ENCODE measurements at places on chromosomes 12 and 14.

DNA sequence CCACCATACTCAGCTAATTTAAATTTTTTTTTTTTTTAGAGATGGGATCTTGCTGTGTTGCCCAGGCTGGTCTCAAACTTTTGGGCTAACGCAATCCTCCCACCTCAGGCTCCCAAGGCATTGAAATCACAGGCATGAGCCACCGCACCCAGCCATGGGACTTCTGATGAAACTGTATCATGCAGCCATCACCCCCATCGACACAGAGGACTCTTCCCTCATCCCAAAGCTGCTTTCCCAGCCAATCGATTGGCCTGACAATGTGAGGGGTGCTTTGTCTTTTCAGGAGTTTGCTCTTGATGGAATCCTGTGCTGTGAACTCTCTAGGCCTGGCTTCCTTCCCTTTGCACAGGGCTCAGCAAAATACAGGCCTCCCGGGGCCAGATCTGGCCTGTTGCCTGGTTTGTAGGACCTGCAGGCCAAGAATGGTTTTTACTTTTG, 59.6 kb upstream of the NCOR2 start:
- DNase-seq = no peak

DNA sequence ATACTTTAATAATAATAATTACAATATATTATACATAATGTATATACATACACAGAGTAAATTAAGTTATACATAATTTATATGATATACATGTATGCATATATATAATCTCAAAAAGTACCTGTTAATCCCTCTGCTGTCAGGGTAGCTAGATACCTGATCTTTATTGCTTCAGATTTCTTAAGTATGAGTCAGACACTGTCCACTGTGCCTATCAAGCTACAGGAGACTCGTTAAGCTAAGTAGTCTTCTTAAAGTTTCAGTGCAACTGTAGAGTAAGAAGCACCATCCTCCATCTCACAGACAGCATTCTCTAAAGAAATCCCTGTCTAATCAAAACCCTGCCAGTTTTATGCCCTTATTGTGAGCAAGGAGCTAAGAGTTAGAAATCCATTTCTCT, 428.7 kb downstream of the RERGL start:
- no peak for DNase-seq

GRCh38 chr14:55968741-55969140, 149.5 kb upstream of the PELI2 start:
- no peak for DNase-seq

DNA sequence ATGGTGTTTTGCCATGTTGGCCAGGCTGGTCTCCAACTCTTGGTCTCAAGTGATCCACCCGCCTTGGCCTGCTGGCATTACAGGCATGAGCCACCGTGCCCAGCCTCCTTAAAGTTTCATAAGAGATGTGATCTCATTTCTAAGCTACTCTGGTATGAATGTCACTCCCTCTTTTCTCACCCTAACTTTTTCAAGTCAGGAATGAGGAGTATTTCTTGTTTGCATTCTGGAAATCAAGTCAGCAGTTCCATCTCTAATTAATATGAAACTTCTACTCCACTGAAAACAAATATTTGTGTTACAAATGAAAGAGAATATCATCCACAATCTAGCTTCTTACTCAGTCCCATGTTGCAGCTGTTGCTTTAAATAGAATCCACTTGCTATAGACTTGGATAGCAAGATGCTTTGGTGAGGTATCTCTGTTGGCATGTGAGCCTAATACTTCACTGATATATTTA, 61.3 kb downstream of the ARF6 start:
- DNase-seq = no peak

DNA sequence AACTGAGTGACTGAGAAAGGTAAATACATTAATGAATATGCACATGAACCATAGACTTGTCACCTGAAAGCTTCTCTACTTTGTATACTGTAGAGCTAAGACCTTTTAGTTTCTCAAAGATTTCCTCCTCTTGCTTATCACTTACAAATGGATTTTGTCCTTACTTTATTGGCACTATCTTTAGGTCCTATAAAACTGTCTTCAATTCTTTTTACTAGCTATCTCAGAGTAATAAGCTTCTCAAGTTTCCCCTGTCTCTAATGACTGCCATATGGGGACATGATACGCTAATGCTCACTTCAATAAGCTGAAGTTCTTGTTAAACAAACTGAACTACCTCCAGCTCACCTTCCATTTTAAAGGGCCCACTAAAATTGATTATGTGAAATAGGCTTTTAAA, 468.2 kb upstream of the CCDC196 start:
- DNase-seq = peak; percentile 69

DNA sequence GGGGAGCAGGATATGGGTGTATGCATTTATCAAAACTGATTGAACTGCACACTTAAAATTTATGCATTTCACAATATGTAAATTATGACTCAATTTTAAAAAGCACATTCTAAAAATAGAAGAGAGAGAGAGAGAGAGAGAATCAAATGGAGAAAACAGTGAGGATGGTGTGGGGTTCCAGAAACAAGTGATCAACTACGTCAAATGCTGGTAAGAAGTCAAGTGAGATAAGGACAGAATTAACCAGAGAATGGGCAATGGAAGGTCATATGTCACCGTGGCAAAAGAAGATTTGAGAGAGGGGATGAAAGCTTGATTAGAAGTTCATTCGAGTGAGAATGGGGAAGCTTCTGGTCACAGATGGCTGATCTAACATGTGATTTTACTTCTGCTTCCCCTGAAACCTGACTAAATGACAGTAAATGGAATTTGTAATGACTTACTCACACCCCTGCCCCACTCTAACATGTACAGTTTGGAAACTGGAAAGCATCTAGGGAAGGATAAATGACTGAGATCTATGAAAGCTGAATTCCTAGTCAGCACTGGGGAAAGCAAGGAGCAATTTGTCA, 276.5 kb upstream of the AMIGO2 start:
- DNase-seq = no peak

DNA sequence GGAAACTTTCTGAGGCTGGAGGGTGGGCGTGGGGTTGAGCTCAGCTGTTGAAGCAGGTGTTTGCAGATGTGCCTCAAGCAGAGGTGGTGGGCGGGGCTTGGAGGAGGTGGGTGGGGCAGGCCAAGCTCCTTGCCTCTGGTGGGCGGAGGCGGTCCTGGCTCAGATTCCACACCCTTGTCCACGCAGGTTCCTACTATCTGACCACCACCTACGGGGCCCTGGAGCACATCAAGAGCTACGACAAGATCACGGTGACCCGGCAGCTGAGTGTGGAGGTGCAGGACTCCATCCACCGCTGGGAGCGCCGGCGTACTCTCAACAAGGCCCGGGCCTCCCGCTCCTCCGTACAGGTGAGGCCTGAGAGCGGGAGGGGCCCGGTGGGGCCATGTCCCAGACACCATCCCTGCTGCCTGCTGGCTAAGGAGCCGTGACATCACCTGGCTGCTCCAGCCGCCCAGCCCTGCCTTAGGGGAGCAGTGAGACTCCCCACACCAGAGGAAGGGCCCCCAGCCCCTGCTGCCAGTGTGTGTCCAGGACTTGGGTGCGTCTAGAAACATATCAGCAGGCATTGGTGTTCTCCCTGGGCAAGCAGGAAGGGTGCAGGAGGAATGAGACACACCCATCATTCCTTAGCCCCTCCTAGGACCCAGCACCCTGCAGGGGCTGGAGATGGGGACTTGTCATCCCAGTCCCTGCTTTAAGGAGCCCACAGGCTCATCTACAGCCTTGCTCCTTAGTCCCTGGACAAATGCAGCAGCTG, 63.4 kb downstream of the LGMN start:
- no peak for DNase-seq

GRCh38 chr12:69648476-69648875, 37.8 kb upstream of the LRRC10 start:
- DNase-seq = no peak

GRCh38 chr14:103528587-103529382, at the start of gene TRMT61A:
Gene TRMT61A, plus strand, starts transcription at chr14:103529196. Its CDS starts 783 bp downstream, at chr14:103529979.
- DNase-seq = peak; percentile 94

DNA sequence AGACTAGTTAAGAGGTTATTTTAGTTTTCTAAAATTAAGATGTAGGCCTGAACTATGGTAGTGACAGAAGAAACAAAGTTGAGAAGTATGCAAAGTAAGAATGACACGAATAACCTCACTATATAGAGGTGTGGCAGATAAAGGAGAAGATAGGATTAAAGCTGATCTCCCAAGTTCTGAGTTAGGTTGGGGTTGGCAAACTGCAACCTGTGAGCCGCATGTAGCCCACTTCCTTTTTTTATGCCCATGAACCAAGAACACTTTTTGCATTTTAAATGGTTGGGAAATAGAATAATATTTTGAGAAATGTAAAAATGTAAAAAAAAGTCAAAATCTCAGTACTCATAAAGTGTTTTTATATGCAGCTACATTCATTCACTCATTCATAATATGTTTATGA, 34.3 kb downstream of the KTN1 start:
- DNase-seq = no peak

Measured in NCI-H2171 (cell line).